ENCODE measurements at places on chromosomes 4 and X.
A peak's percentile ranks its signal among the peaks of the same experiment; 100 is the strongest.

DNA sequence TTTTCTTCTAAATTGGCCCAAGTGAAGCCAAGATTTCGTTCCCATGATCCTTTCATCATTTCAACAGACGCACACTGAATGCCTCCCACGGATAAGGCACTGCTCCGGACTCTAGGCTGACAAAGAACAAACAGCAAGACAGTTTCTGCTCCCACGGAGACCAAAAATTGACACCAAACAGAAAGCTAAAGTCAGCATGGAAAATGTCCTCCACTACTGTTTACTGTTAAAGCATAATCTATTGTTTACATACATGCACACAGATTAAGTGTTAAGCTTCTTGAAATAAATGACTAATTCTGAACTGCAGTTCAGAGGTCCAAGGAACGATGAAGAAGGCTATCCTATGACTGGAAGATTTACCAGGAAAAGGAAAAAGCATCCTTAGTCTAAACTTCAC lies 199.6 kb downstream of the AASDH start:
- no peak for DNase-seq

DNA sequence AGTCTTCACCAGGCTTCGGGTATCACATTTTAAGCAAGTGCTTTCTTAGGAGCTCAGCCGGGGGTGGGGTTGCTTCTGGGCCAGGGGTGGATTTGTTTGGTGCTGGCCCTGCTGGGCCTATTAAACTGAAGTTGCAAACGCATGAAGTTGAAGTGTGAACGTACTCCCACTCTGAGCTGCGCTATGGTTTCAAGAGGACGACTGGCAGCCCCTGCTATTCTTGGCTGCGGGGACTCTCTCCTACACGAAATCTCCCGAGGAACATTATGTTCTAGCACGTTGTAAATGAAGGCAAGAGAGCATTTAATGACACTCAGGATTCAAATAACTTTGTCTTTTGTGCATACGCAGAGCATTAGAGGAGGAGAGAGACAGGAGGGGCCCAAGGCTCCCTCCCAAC lies 401.3 kb upstream of the BOD1L1 start:
- no peak for DNase-seq

GRCh38 chrX:119189595-119189994 lies 46.5 kb upstream of the PGRMC1 start:
- DNase-seq = peak; percentile 65

- DNase-seq = peak; percentile 12
These were observed 35.5 kb downstream of the F8 start for GRCh38 chrX:154986826-154987575.

GRCh38 chr4:95541889-95542607 lies 6.7 kb downstream of the UNC5C start:
- peak; percentile 35 for DNase-seq

DNA sequence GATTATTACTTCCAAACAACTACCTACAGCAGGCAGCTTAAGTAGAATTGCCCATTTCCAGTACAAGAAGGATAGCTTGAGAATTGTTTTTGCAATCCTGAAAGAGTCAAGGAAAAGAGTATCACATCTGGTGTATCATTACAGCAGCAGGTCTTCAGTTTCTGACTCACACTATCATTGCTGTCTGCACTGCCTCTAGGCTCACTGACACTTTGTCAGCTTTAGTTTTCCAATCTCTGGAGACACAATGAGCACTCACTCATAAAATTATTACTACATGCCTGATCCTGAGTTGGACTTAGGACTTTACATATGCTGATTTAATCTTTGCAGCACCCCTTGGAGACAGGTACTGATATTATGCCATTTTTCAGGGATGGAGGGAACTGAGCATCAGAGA lies 244.6 kb upstream of the BOD1L1 start:
- DNase-seq = no peak

- DNase-seq = no peak
These were observed 672 bp downstream of the LONRF3 start for GRCh38 chrX:118974908-118975671.

DNA sequence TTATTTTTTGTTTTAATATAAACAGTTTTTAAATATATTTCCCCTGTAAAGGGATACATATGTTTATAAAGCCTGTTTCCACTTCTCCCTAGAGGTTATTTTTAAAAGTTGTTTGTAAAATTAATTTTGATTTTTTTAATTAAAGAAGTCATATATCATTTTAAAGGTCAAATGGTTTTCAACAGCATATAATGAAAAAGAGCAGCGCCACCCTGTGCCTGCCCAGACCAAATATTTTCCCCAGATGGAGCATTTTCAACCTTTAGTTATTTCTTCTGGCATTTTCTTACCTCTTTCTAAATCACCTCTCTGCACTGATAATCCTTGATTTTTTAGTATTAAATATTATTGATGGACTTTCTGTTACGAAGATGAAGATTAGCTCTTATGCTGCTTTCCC lies 21.0 kb downstream of the MSX1 start:
- DNase-seq = no peak

GRCh38 chr4:78075986-78076385 lies 18.9 kb downstream of the FRAS1 start:
- DNase-seq = no peak

DNA sequence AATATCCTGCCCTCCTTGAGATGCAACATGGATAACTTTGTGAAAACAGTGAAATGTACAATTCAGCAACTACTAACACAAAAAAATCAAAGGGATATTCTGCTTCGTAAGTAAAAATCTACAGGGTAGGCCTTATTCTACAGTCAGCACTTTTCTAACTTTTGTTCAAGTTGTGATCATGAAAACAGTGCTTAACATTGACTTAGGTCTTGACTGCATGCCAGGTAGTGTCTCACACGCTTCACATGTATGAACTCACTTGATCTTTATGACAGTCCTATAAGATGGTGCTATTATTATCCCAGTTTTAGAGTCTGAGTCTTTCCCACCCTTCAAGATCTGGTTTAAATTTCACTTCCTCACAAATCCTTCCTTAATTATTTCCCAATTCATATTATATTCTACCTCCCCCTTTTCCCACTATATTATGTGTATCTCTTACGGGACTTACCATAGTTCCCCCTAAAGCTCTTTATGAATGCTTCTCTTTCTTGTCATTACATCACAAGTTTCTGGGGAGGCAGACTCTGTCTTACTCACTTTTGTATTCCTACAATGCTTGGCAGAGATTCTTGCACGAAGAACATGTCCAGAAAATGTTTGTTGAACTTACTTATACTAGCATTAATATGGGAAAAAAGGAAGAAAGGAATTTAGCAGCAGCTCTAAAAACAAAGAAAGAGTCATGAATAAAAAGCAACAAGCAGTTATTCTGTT lies 179.8 kb downstream of the SCFD2 start:
- peak; percentile 91 for DNase-seq

DNA sequence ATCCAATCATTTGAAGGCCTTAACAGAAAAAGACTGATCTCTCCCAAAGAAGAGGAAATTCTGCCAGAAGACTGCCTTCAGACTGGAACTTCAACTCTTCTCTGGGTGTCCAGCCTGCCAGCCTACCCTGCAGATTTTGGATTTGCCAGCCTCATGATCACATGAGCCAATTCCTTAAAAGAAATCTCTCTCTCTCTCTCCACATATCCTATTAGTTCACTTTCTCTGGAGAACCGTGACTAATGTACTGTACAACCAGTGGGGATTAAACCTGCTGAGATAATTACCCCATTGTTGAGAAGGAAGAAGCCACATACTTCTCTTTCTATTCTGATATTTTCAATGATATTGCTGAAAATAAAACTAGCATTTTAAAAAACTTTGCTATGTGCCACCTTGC lies 711.3 kb upstream of the AMOT start:
- no peak for DNase-seq
